ENCODE measurements at places on chromosomes 4 and X. TPM values are rescaled to one million over a fixed set of nuclear protein-coding genes. Genes with fewer than 3 reads are reported as not detected.

The DGKK gene
- 9.5 TPM for polyA plus RNA-seq

The ZBTB33 gene
- 27.8 TPM for polyA plus RNA-seq

The FGG gene
- polyA plus RNA-seq: not detected

The RAB41 gene
- 0.79 TPM for polyA plus RNA-seq

The SCML1 gene
- 15.8 TPM for polyA plus RNA-seq

The TKTL2 gene
- 0.04 TPM for polyA plus RNA-seq

The ADAMTS3 gene
- 10.1 TPM for polyA plus RNA-seq

The HSD17B13 gene
- 0.35 TPM for polyA plus RNA-seq

The EPGN gene
- polyA plus RNA-seq: 1.3 TPM

The PDGFC gene
- 77.7 TPM for polyA plus RNA-seq

The MAGEA2B gene
- polyA plus RNA-seq: not detected

The GIMD1 gene
- polyA plus RNA-seq: not detected

The GPR50 gene
- polyA plus RNA-seq: not detected

The SAGE1 gene
- polyA plus RNA-seq: not detected

The ALB gene
- 62.3 TPM for polyA plus RNA-seq

The VCX3B gene
- 0.78 TPM for polyA plus RNA-seq

The SRD5A3 gene
- polyA plus RNA-seq: 20.8 TPM

The ZNF81 gene
- 7.6 TPM for polyA plus RNA-seq

The KCND1 gene
- 2.9 TPM for polyA plus RNA-seq

The ABLIM2 gene
- 8.1 TPM for polyA plus RNA-seq

The ARHGAP6 gene
- polyA plus RNA-seq: 15.4 TPM

The GAGE1 gene
- polyA plus RNA-seq: not detected

The RAP1GDS1 gene
- polyA plus RNA-seq: 30.9 TPM

The PLS3 gene
- polyA plus RNA-seq: 239 TPM

The PAGE4 gene
- 0.44 TPM for polyA plus RNA-seq

The PCDH18 gene
- polyA plus RNA-seq: 156 TPM

The ATRX gene
- polyA plus RNA-seq: 98.7 TPM

The ZFP92 gene
- polyA plus RNA-seq: 0.92 TPM

The NSUN7 gene
- 13.3 TPM for polyA plus RNA-seq

The MAD2L1 gene
- 54.8 TPM for polyA plus RNA-seq

The CDS1 gene
- polyA plus RNA-seq: 27.3 TPM

The ADH5 gene
- polyA plus RNA-seq: 253 TPM

The HELT gene
- polyA plus RNA-seq: not detected
